ENCODE measurements at places on chromosomes 13 and 19.

DNA sequence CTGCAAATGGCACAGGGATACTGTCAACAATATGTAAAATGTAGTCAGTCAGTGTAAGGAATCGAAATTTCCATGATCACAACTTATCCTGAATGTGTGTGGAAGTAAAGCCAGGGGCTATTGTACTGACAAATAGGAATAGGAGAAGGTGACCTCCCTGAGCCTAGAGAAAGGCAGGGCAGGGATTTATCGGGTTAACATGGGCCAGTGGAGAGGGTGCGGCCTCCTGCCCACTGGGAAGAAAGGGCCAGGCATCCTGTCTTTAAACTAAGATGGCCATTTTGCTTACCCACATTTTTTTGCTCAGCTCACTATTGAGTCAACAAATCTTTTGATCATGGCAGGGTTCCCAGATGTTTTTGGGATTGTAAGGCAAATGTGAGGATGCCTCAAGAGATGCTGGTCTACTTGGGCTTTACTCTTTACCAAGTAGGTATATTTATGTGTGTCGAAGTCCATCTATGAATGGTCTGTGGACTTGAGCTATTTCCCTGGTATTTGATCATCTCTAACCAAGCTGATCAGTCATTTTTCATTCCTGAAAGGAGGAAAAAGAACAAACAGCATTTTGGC, 116.6 kb upstream of the RNF113B start:
- DNase-seq = no peak

DNA sequence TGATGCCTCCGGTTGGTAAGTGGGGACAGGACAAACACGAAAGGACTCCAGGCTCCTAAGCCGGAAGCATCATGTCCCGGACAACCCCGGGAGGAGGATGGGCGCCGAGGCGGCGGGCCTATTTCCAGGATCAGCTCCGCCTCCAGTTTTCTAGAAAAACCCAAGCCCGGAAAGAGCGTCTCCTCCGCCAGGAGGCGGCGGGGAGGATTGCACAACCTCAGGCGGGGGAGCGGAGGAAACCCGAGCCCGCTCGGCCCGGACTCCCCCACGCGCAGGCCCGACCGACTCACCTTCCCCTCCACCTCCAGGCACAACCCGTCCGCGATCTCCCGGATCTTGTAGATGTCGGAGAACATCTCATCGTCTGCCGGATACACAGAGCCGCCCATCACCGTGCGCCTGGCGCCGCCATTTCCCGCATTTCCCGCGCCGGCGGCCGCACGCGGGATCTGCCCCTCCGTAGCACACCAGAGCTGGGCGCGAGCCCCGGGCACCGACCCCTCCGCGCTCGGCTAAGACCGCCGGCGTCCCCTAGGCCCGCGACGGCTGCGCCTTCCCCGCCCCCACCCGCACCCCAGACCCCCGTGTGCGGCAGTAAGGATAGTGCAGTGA, 455 bp downstream of the TPT1 start:
- DNase-seq = peak; percentile 73

DNA sequence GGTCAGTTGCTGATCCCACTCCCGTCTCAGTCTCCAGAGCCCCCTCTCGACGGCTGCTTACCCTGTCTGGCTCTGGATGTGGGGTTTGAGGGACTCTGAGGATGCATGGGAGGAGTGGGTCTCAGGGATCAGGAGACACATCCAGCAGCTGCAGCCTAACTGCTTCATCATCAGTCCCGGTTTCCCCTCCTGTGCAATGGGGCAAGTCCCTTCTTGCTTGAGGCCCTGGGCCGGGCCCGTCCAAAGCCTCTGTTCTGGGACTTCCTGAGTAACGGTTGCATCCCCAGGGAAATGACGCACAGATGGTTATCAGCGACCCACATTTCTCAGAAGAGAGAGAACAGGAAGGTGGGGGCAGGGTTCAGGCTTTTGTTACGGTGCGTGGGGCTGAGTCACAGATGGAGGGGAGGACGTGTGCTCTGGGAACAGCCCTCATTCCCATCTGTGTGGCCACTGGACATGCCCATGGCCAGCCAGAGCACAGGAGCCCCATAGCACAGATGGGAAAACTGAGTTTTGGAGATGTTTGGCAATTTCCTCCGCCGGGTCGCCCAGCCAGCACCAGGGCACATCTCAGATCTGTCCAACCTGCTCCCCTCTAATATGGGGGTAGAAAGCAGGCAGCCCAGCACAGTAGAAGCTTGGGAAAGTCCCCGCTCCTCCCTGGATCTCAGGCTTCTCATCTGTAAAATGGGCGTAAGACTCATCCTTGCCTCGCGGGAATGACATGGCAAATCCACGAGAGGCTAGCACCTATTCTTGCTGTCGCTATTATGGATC, 19.3 kb downstream of the GNA15 start:
- DNase-seq = peak; percentile 65

- no peak for DNase-seq
Measured at GRCh38 chr19:5953030-5953589, 24.8 kb downstream of the RANBP3 start.

DNA sequence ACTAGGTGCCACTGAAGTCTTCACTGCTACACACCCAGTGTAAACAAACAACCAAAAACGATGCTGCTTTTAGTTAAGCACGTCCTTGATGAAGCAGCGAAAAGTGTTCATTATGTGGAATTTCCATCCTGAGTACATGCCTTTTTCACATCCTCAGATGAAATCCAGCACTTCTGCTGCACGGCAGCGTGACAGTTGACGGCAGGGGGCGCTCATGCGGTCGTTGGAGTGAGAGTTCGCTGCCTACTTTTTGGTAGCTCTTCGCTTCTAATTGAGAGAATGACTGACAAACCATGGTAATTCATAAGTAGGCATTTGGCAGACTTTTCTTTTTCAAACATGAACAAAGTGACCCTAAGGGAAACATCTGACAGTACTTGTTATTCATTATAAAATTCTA, 1124.9 kb downstream of the EFNB2 start:
- no peak for DNase-seq

GRCh38 chr19:39497996-39498797, 550 bp upstream of the DLL3 start:
- DNase-seq = no peak

- no peak for DNase-seq
Measured at GRCh38 chr19:47405854-47406417, 13.4 kb downstream of the MEIS3 start.

DNA sequence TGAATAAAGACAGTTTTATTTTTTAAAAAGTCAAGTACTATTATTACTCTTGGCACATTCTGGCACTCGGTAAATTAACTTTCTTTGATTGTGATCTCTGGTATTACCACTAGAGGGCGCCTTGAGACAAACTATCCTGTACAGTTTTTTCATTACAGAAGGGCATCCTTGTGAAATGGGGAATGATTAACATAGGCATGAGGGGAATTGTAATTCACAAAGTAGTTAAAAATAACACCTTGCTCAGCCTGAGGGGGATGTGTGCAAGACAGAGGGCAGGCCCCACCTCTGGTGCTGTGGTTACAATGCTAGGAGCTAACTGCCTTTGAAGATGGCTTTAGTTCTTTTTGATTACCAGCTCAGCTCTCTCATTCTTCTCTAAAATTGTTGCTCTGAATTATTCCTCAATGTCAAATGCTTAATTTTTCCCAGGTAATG, 24.2 kb upstream of the C1QTNF9B start:
- no peak for DNase-seq

DNA sequence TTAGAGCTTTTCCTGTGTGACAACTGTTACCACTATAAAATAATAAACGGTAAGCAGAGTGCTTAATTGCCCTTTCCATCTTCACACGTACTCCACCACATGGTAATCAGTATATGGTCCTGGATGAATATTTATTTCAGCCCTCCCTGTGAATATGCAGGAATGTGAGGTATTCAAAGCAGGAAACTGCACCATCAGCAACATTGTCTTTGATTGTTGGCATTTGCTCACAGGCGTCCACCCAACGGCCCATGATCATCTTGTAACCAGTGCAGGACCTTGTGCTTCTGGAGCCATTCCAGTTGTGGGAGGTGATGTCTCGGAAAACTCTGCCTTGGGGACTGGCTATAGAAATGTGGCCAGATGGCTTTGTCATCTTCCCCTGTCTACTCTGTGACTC, 132.6 kb downstream of the COG6 start:
- no peak for DNase-seq

GRCh38 chr19:371501-372168, 27.0 kb upstream of the MIER2 start:
- no peak for DNase-seq
